Left hindlimb (tissue), 1 donor: ENCODE measurements at places on chromosomes 12 and 14.
A peak's percentile ranks its signal among the peaks of the same experiment; 100 is the strongest.

DNA sequence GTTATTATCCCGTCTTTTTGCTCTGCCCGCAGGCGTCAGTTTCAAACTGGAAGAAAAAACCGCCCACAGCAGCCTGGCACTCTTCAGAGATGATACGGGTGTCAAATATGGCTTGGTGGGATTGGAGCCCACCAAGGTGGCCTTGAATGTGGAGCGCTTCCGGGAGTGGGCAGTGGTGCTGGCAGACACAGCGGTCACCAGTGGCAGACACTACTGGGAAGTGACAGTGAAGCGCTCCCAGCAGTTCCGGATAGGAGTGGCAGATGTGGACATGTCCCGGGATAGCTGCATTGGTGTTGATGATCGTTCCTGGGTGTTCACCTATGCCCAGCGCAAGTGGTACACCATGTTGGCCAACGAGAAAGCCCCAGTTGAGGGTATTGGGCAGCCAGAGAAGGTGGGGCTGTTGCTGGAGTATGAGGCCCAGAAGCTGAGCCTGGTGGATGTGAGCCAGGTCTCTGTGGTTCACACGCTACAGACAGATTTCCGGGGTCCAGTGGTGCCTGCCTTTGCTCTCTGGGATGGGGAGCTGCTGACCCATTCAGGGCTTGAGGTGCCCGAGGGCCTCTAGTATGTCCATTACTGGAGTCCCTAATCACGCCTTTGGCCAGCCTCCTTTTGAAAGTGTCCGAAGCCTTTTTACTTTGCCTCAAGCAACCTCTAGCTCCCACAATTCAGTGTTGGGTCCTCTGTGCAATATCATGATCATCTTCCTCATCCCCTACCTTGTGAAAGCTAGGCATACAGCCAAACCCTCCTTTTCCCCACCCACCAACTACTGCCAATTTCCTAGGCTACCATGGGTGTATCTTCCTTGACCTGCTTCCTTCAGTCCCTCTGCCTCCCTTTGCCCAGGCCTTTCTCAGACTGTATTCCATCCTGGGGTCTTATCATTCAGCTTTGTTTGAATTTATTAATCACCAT lies 891 bp downstream of the SPRYD4 start:
- no peak for DNase-seq

DNA sequence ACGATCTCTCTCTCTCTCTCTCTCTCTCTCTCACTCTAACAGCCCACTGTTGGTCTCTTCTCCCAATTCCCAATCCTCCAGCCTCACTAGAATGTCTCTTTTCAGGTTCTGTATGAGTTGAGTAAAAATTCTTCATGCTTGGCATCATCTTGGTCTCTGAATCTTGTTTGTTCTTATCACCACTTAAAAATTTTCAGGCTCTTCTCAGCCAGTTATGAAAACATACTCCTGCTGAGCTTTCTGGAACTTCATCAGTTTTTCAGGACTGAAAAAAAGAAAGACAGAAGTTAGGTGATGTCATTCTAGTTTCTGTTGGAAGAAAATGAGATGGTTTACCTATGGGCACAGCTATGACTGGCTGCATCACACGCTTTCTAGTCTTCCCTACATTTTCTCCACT lies 11.5 kb upstream of the IL22 start:
- DNase-seq: no peak

GRCh38 chr12:93156086-93156716 lies 221.5 kb upstream of the NUDT4 start:
- DNase-seq: peak; percentile 35

DNA sequence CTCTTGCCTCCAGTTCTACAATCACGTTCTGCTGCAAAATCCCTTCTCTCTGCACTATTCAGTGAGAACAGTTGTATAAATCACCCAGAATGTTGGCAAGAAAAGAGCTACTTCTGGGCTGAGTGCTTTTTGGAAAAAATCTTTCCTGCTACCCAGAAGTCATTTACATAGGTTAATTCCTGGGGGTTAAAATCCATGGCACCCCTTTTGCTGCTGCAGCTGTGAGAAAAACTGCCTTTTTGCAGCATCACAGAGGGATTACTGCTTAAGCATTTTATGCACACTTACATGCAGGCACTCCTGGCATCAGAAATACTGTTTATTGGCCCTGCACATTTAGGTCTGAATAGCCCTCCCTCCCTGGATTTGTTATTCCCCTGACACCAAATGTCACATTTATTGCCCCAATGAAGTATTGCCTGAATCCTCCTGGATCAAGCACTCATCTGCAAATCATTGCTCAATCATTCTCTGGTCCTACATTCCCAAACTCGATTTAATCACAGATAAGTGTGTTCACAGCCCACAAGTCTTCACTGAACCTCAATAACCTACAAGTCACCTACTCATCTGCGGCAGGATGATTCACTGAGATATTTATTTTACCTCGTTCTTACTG lies 43.1 kb upstream of the CCDC196 start:
- DNase-seq: no peak

DNA sequence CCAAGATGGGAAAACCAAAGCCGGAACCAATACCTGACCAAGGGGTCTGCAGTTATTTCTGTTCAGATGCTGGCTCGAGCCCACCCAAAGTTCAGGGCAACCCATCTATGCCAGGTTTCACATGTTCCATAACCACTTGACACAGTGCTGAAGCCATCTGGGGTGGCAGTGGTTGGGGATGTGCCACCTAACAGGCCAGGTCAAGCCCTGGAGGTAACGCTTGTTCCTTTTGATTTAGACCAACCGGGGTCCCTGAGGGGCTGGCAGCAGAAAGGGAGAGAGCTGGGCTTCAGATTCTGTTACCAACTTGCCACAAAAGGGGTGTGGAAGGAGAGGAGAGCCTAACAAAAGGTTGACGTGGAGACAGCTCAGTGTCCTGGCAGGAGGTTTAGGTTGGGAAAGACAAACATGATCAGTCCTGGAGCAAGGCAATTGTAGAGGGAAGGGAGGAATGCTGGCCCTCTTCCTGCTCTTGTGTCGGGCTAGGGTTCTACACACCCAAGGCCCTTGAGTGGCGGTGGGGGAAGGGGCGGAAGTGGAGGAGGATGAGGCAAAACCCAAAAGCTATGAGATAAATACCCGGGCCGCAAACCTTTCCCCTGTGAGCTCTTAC lies 31.9 kb downstream of the CACNA2D4 start:
- no peak for DNase-seq
